ENCODE measurements at places on chromosomes 1 and 21.

DNA sequence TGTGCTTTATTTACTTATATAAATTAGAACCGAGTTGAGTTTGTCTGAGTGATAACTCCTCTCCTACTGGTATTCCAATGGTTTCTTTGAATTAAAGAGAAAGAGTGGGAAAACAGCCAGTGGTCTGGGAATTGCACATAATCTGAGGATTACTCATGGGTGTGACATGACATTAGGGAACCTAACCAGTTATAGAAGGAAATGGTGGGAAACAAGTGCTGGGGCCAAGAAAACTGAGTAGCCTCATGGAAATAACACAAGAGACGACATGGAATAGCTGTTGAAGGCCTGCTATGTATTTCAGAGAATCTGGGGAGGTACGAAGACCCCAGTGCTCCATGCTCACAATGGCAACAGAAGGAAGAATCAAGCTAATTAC is 41.8 kb upstream of the LRRC52 start:
- DNase-seq: no peak

GRCh38 chr1:9406111-9406510 is 113.4 kb downstream of the SPSB1 start:
- no peak for DNase-seq

- peak; percentile 25 for DNase-seq
These were observed 209.7 kb downstream of the RHOU start for GRCh38 chr1:228944935-228945371.

DNA sequence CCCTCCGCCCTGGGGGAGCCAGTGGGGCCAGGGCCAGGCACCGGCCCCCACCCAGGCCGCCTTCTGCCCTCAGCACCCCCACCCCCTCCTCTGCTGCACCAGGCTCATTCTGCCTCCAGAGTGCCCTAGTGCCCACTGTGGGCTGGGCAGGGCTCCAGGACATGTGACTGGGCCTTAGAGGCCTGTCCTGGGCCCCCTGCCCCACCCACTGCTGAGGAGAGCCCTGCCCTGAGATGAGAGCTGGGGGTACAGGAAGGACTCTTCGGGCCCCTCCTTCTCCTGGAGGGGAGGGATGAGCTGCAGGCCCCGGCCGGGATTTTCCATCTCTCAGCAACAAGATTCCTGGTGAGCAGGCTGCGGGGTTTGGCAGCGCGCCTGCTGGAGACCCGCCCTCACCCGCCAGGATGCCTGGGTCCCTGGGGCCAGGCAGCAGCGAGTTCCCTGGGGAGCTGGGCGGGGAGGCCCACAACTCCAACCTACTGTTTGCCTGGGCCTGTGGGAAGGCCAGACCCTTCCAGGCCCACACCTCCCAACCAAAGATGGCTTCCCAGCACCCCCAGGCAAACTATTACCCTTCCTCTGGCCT is 14.0 kb downstream of the AHDC1 start:
- DNase-seq: peak; percentile 59

- DNase-seq: peak; percentile 80
These were observed 2.4 kb upstream of the DHDDS start for GRCh38 chr1:26429721-26430120.

- no peak for DNase-seq
These were observed at the start of gene ACTA1 for GRCh38 chr1:229434005-229434640. Gene ACTA1, minus strand, starts transcription at chr1:229434094. Its CDS starts 979 bp downstream, at chr1:229433115.
